Activated T-helper 2 cell treated with anti-CD3 and anti-CD28 coated beads, Interferon-gamma antibody, Interleukin-2, Interleukin-4, amounts not matched to agents 10 μg/mL and 5 μg/mL and 100 μg/mL, durations not matched to agents 14 hours and 24 hours and 36 hours (primary cell): ENCODE measurements at places on chromosomes 7 and 10. TPM values are rescaled to one million over a fixed set of nuclear protein-coding genes. Genes with fewer than 3 reads are reported as not detected.

The SPDYE8 gene
- not detected in 2 replicates for total RNA-seq

The MEPCE gene
- total RNA-seq: 50.9 and 51.0 TPM in 2 replicates

The LAMB1 gene
- 0.34 and 0.41 TPM in 2 replicates for total RNA-seq

The ABCB1 gene
- total RNA-seq: 1.9 and 2.0 TPM in 2 replicates

The OR2A1 gene
- not detected in 2 replicates for total RNA-seq

The NEBL gene
- 0.30 and 0.43 TPM in 2 replicates for total RNA-seq

The CPEB3 gene
- 1.9 TPM in 2 replicates for total RNA-seq

The MAT1A gene
- total RNA-seq: not detected in 2 replicates

The IL2RA gene
- 1,777 and 1,808 TPM in 2 replicates for total RNA-seq

The FANK1 gene
- total RNA-seq: 0.44 TPM in 1 of 2 replicates, not detected in the other

The OR6V1 gene
- total RNA-seq: not detected in 2 replicates

The ATP6V0E2 gene
- total RNA-seq: 50.2 and 54.3 TPM in 2 replicates

The LIPK gene
- not detected in 2 replicates for total RNA-seq

The CRYGN gene
- total RNA-seq: not detected in 2 replicates

DNA sequence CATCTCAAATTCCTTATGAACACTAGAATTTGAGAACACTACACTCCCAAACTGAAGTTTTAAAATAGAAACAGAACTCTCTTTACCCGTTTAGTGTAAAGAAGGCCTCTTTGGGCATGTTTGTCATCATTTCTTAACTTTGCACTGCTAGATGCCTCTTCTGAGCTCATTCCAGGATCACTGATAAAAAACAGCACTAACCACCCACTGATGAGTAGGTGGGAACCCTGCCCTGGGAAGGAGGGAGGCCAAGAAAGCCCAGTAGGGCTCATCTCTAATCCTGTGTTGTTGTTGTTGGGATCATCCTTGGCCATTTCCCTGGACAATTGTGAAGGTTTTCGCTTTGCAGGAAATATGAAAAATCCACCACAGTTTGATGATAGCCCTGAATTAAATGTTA lies 68.2 kb downstream of the CUBN start:
- DNase-seq: no peak

DNA sequence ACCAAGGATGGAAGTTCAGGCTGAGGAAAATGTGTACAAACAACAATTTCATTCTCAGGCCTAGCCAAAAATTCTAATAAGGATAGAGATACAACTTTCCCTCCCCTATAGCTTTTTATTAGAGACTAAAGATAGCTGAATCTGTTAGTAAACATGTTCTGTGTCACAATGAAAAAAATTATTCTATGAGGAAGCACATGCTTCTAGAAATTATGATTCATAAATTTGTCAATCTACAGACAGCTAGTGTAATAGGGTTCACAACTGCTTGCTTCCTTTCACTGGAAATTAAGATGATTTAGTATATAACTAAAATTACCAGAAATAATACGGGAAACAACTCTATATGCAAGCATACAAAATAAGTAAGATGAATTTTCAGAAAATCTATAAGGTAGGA lies 56.6 kb downstream of the CCDC3 start:
- no peak for DNase-seq

DNA sequence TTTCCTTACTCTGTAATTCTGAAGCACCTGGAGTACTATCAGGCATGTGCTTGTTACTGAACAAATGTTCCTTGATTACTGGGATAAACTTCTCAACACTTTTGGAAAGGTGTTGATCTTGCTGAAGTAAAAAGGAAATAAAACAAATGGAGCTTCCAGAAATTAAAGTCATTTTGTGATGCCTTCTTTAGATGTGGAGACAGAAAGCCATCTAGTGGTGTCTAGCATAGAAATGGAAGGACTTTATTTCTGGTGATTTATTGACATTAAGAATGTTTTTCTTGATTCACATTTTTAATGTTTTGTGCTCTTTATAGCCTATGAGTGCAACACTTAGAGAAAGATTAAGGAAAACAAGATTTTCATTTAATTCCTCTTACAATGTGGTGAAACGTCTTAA lies 1.4 kb downstream of the SFR1 start:
- no peak for DNase-seq

- no peak for DNase-seq
Observed at GRCh38 chr7:108418946-108419345, 37.3 kb downstream of the NRCAM start.

DNA sequence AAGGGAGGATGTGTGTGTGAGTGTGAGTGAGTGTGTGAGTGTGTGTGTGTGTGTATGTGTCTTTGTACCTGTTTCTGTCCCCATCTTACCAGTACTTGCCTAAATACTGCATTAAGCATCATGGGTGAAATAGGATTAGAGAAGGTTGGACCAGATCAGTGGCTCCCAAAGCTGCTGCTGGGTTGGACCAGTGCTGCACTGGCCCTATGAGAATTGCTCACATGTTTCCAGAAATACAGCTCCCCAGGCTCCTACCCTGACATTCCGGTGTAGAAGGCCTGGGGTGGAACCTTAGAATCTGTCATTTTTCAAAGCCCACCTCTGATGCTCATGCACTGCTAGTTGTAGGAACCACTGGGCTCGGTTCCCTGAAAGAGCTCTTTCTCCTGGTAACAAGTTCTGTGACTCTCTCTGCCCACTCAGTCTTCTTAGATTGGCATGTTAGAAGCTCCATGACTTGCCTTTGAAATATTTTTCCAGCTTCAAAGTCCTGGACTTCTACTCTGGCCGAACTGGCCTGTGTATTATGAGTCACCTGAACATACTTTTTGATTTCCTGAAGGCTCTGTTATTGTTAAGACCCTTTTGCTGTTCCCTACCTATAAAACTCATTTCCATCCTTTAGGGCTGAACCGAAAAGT lies 224.7 kb downstream of the CUX1 start:
- no peak for DNase-seq

DNA sequence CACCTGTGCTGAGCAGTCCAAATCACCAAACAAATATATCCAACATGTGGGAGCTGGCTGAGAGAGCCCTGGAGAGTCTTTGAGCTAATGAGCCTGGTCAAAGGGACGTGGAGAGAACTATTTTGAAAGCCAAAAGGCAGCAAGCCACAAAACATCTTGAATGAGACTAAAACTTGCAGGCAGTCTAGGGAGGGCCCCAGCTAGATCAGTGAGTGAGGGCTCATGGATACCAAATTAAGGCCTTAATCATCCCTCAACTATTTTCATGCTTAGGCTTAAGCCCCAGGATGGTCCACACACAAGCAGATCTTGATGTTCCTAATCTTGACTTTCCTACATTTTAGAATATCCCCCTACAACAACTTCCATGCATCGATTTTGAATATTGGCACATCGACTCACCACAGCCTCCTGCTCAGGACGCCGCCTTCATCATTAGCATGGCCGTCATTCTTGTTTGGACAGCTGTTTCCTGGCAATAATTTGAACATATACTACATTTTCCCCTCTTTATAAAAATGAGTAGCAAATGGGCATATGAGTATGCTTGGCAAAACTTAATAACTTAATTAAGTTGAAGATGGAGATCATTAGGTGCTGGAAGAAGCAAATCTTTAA lies 86.9 kb upstream of the ADAM12 start:
- DNase-seq: no peak

DNA sequence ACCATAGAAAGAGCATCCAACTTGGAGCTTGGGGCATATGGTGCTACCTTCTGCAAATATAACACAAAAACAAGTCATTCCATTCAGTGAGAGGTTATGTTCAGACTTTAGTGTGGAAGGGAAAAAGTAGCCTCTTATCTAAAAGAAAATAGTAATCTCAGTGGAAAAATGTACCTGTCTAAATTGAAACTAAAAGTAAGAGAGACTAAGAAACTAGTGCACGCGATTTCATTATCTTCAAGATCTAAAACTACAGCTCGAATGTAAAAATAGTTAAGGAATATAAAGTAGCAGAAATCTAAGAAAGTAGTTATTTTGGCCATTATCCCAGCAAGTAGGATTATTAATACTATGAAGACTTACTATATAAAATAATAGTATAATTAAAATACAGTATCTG lies 233.0 kb upstream of the PPP1R3A start:
- no peak for DNase-seq

DNA sequence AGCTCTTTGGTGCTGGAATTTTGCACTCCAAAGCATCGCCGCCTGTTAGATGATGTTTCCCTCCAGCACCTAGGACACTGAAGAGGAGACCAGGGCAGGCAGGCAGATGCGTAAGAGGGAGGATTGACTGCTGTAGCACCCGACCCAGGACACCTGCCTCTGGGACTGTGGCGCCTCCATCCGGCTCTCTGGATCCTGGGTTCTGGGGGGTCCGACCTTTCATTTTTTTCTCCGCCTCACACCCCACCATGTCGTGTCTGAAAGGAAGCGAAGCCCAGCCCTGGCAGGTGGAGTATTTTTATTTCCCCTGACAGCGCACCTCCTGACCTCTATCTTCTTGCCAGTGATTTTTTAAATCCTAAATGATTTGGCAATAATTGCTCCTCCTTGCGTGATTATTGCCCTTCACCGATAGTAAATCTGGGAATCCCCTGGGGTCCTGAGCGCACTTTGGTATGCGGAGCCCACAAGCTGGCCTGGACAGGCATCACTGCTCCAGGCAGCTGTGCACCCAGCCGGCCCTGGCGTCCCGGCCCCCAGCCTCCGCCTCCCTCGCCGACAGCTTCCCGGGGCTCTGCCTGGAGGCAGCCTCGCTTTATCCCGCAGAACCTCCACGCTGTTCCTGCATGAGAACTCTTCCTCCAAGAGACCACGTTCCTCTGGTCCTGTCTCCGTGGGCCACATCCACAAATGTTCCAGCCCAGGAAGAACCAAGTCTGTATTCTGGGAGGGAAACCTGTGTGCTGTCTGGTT lies 48.4 kb downstream of the LHPP start:
- DNase-seq: no peak

DNA sequence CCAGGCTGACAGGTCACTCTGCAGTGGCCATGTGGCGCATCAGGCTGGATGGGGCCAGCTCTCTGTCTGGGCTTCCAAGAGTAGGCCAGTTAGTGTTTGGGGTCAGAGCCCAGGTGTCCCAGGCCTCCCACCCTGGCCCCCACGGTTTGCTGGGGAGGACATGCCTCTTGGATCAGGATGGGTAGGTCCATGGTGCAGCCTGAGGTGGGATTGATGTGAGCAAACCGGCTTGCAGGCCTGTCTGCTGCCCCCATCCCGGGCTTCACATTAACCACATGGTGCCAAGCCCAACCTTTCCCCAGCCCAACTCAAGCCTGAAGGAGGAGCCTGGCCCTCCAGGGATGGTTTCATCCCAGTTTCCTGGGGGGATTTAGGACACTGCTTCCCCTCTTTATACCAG lies 39.2 kb downstream of the LDB3 start:
- no peak for DNase-seq

- DNase-seq: no peak
Observed at GRCh38 chr10:21399392-21400035, 126.0 kb downstream of the SKIDA1 start.

- DNase-seq: no peak
Observed at GRCh38 chr10:109191823-109192222, 731.5 kb downstream of the XPNPEP1 start.

DNA sequence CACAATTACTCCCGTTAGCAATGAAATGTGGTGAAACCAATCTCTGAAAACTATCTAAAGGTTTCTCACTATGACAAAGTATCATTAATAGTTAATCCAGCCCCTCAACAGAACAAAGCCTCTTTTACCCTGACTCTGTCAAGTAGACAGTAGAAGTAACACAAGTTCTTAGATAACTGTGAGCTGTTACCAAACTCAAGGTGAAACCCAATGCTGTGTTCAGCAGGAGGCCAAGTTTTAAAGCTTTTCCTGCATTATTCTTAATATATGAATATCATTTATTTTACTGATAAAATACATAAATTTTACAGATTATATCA lies 109.1 kb downstream of the SRPK2 start:
- no peak for DNase-seq

- DNase-seq: no peak
Observed at GRCh38 chr7:17401791-17402627, 103.6 kb downstream of the AHR start.

- no peak for DNase-seq
Observed at GRCh38 chr10:95635319-95635733, 21.2 kb downstream of the ALDH18A1 start.

DNA sequence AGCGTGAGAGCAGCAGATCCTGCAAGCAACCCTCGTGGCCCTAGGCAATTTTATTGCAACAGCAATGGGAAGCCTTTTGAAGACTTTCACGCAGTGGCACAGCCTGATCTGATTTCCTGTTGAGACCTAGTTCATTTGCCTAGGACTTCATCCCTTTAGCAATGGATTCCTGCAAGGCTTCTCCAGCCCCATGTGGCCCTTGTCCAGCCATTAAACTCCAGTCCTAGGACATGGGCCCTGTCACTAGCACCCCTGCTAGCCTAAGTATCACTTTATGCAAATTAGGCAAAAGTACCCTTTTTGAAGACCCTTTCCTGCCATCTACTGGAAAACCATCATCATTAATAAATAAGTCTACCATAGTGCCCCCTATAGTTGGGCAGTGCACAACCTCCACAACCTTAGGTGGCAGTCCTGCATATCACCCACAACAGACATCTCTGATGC lies 379.4 kb downstream of the GALNT17 start:
- DNase-seq: no peak

DNA sequence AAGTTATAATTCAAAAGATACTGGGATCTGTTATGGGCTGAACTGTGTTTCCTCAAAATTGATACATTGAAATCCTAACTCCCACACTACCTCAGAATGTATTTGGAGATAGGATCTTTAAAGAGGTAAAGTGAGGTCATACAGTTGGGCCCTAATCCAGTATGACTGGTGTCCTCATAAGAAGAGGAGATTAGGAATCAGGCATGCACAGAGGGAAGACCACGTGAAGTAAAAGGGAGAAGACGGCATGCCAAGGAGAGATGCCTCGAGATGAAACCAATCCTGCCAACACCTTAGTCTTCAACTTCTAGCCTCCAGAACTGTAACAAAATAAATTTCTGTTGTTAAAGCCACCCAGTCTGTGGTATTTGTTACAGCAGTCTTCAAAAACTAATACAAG lies 5.9 kb upstream of the CFAP69 start:
- DNase-seq: no peak

GRCh38 chr7:136275794-136276193 lies 298.6 kb upstream of the MTPN start:
- no peak for DNase-seq

DNA sequence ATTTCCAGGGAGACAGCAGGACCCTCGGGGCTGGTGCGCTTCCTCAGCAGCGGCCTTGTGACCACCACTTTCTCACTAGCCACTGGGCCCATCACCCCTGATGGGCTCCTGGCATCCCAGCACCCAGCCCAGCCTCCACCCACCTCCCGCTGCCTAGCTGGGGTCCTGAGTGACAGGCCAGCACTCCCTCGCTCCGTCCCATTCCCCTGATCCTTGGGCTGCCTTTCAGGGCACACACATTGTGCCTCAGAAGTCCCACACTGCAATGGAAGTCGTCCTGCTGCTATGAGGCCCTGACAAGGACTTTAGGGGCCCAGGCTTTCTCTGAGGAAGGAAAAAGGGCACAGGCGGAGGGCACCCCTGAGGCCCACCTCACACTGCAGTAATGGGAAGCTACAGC lies 12.4 kb downstream of the CAMK2B start:
- no peak for DNase-seq

DNA sequence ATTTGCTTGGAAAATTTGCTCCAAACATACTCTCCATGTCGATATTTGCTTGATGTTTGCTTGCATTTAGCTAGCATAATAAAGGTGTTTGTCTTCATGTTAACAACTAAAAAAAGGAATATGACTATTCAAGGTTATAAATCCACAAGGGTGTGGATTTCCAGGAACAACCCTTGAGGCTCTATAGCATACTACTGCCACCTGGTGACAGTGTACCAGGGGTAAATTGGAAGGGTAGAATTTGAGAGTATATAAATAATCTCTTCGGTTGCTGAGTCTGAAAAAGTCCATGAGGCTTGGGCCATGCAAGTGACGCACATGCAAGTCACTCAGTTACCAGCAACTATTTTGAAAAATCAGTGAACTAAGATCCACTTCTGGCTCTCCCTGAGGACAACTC lies 68.4 kb downstream of the SLIT1 start:
- DNase-seq: no peak
